ENCODE measurements at places on chromosomes 2 and 18. TPM values are rescaled to one million over a fixed set of nuclear protein-coding genes. Genes with fewer than 3 reads are reported as not detected.

DNA sequence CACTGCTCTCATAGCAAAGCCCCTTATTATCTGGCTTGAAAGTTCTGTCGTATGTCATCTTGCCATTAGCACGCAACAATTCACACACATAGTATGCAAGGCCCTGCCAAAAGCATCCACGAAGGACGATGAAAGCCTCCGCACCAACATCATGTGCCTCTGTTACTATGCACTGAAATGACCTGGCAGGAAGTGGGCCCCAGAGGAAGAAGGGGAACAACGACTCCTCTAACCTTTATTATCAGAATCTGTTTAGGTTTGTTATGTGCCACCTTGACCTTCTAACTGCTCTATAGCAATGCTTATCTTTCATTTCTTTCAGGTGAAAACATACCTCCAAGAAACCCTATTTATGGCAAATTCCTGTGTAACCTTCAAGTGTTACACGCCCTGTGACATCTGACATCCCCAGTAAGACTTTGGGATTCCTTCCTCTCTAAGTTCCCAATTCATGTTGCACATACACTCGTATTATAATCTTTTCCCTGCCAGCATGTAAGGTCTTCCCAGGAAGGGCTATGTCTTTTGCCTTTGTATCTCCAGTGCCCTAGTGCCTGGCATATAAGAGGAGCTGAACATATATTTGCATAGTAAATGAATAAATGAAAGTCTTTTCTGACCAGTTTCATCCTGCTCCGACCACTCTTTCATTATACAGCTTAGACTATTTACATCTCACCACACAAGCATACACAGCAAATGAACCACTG, 7.0 kb upstream of the NDUFV2 start:
- H3K4me1 ChIP-seq: peaks cover 8% of the 10 kb centered on the region
- no peak overlapping the region for H3K27ac ChIP-seq
- DNase-seq: no peak

- H3K36me3 ChIP-seq: no peaks in the 10 kb centered on the region
- DNase-seq: no peak
- H3K27ac ChIP-seq: no peak overlapping the region
- H3K4me3 ChIP-seq: no peak overlapping the region
Measured at GRCh38 chr2:144455987-144456386, 63.9 kb downstream of the ZEB2 start.

The TMEFF2 gene
- not detected for total RNA-seq

The SIX2 gene
- total RNA-seq: 0.54 TPM

The REG1B gene
- 4.2 TPM for total RNA-seq

Data from HCT116 (cell line).